ENCODE measurements at places on chromosomes 2 and 18. TPM values are rescaled to one million over a fixed set of nuclear protein-coding genes. Genes with fewer than 3 reads are reported as not detected.

TDRD15 gene
- not detected for total RNA-seq

GAREM2 gene
- 2.5 TPM for total RNA-seq

PCGF1 gene
- 11.4 TPM for total RNA-seq

PEX13 gene
- 24.6 TPM for total RNA-seq

HOXD13 gene
- 0.31 TPM for total RNA-seq

PTPN4 gene
- 36.3 TPM for total RNA-seq

TACR1 gene
- 0.18 TPM for total RNA-seq

CIDEA gene
- total RNA-seq: not detected

TMBIM1 gene
- total RNA-seq: 81.5 TPM

PPP1R7 gene
- 46.8 TPM for total RNA-seq

BARD1 gene
- 36.9 TPM for total RNA-seq

NOTO gene
- not detected for total RNA-seq

ZAP70 gene
- total RNA-seq: 3.2 TPM

TM4SF20 gene
- total RNA-seq: not detected

FSIP2 gene
- 2.6 TPM for total RNA-seq

BMPR2 gene
- 23.4 TPM for total RNA-seq

KCNK3 gene
- 1.1 TPM for total RNA-seq

ELOA2 gene
- not detected for total RNA-seq

CXXC1 gene
- 19.7 TPM for total RNA-seq

CTLA4 gene
- 0.31 TPM for total RNA-seq

LTBP1 gene
- 57.9 TPM for total RNA-seq

INHBB gene
- 0.44 TPM for total RNA-seq

DPP4 gene
- 13.4 TPM for total RNA-seq

ADGRF3 gene
- 0.31 TPM for total RNA-seq

MAB21L4 gene
- not detected for total RNA-seq

KYNU gene
- 0.84 TPM for total RNA-seq

HK2 gene
- 3.3 TPM for total RNA-seq

GCFC2 gene
- 26.6 TPM for total RNA-seq

ATP6V1C2 gene
- total RNA-seq: 1.1 TPM

FARSB gene
- total RNA-seq: 14.6 TPM

ABHD1 gene
- 0.09 TPM for total RNA-seq

GKN2 gene
- not detected for total RNA-seq

REG1B gene
- not detected for total RNA-seq

SCTR gene
- not detected for total RNA-seq

LOXHD1 gene
- total RNA-seq: 1.3 TPM

AOX1 gene
- 1.9 TPM for total RNA-seq

MARCHF4 gene
- total RNA-seq: not detected

STK11IP gene
- 12.7 TPM for total RNA-seq

IL36A gene
- total RNA-seq: not detected

SERPINB11 gene
- not detected for total RNA-seq

LRP2 gene
- total RNA-seq: 0.13 TPM

FHOD3 gene
- total RNA-seq: 27.7 TPM

GYPC gene
- 116 TPM for total RNA-seq

ALK gene
- total RNA-seq: 0.04 TPM

TMEM37 gene
- total RNA-seq: 2.0 TPM

FZD7 gene
- 22.4 TPM for total RNA-seq

NYAP2 gene
- total RNA-seq: 0.40 TPM

GAL3ST2 gene
- total RNA-seq: 0.09 TPM

IL36RN gene
- not detected for total RNA-seq
